Naive thymus-derived CD4-positive, alpha-beta T cell (primary cell): ENCODE measurements at places on chromosomes 1 and 21.
A peak's percentile ranks its signal among the peaks of the same experiment; 100 is the strongest.

DNA sequence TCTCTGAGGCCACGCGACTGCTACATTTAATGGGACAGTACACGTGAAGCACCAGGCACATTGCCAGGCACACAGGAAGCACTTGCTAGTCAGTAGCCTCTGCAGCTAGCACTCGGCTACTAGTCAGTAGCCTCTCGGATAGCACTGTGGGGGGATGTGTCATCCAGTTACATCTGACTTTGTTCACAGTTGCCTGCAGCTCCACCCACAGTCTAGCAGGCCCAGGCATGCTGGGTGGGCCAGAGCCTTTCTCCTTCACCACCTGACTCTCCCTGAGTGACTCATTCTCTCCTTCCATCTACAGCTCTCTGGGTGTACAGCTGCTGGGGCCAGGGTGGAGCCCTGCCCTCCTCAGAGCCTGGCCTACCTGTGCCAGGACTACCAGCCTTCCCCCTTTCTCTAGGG, 51.5 kb downstream of the PTPRF start:
- DNase-seq, result no peak

GRCh38 chr1:58941471-58942289, 157.8 kb upstream of the JUN start:
- peak; percentile 61 for DNase-seq

DNA sequence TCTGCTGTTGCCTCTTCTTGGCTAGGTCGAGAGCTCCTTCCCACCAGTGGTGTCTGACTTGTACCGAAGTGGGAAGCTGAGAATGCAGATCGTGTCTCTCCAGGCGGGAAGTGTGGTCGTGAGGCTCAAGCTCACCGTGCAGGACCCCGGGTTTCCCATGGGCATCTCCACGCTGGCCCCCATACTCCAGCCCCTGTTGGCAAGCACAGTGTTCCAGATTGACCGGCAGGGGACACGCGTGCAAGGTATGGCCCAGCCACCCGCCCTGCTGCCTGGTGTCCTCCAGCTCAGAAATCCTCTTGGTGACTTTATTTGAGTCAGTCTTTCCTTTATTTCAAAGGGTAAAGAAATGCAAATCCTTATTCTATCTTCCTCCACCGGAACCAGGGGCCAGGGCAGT, 32.7 kb downstream of the UMODL1 start:
- no peak for DNase-seq

- no peak for DNase-seq
Measured at GRCh38 chr1:50609508-50609907, 186.3 kb upstream of the DMRTA2 start.

DNA sequence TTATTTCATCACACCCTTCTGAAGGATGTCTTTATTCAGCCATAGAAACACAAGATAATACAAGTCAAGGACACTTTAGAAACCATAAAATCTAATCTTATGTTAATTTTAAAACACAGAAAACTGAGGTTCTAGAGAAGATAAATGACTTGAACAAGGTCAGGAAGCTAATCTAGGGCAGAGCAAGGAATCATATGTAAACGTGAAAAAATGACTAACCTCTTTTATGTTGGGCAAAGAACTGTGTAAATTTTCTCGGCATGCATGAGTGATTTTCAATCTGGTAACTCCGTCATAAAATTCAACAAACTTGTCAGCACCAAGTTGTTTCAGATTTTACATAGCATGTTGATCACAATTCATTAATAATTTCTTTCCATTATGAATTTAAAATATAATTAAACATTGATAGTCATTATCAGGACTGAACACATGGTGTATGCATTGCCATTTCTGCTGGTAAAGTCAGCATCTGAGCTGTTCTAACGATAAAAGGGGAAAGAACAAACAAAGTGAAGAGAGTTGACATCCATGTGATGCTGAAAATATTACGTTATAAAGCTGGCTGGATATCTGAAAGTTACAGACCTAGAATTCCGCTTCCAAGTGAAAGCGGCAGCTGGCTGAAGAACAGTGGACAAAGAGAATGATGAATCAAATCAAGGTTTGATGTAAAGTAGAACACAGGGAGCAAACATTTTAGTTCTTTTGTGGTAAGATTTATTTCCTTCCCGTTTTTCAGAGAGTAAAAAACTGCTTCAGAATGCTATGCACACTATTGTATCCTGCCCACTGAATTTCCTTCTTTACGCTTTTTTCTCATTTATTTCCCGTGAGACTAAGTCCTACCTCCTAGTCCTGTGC, 1037.4 kb upstream of the TMPRSS15 start:
- no peak for DNase-seq

DNA sequence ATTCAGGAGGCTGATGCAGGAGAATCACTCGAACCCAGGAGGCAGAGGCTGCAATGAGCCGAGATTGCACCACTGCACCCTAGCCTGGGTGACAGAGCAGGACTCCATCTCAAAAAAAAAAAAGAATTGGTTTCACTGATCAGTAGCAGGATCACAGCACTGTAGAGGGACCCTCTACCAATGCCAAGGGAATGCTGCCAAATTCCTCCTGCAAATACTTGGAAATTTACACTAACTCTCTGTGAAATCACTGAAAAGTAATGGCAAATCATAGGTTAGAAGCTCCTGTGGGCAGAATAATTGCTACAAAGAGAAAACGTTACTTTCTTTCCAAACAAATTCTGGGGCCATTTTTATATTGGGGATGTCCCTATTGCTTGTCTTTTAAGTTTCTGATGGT, 6.7 kb upstream of the GPR25 start:
- DNase-seq, result no peak

GRCh38 chr1:75275631-75276030, 141.4 kb downstream of the LHX8 start:
- no peak for DNase-seq

- no peak for DNase-seq
Measured at GRCh38 chr21:18244671-18245463, at the start of gene CHODL. TSS of gene CHODL (plus strand) at chr21:18244833. CDS start at chr21:18245224, 391 bp downstream.

DNA sequence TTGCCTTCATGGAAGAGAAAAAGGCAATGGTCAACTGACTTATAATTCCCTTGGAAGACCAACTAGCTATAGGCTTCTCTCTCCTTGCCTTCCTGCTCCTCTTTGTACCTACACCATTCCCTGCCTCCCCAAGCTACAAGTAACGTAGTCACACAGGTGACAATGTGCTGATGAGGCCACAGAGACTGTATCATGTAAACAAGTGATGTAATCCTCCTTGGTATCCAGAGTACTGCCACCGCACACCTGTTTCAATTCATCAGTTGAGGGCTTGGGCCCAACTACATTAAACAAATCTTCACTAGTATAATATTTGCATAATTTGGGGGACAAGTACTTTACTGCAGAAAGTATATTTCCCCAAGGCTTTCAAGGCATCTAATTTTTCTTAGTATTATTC, 76.4 kb upstream of the SCYL3 start:
- DNase-seq, result no peak

DNA sequence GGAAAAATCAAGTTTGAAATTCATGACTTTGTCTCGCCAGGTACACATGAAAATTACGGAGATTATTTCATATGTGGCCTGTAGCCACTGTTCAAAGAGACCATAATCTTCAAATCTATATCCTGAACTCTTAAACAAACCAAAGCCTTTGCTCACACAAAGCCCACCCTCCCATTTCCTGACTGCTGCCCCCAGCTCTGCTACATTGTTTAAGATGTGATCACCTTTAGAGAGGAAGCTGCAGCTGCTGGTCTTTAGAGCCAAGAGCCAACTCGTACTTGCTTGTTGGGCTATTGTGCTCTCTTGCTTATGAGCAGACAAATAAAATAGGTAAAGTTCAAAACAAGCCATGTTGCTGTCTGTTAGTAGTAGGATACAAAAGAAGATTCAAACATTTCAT, 71.9 kb downstream of the DTL start:
- no peak for DNase-seq

GRCh38 chr21:28884481-28884880, 108.2 kb downstream of the LTN1 start:
- no peak for DNase-seq

GRCh38 chr1:33370301-33370700, 49.4 kb upstream of the A3GALT2 start:
- no peak for DNase-seq

DNA sequence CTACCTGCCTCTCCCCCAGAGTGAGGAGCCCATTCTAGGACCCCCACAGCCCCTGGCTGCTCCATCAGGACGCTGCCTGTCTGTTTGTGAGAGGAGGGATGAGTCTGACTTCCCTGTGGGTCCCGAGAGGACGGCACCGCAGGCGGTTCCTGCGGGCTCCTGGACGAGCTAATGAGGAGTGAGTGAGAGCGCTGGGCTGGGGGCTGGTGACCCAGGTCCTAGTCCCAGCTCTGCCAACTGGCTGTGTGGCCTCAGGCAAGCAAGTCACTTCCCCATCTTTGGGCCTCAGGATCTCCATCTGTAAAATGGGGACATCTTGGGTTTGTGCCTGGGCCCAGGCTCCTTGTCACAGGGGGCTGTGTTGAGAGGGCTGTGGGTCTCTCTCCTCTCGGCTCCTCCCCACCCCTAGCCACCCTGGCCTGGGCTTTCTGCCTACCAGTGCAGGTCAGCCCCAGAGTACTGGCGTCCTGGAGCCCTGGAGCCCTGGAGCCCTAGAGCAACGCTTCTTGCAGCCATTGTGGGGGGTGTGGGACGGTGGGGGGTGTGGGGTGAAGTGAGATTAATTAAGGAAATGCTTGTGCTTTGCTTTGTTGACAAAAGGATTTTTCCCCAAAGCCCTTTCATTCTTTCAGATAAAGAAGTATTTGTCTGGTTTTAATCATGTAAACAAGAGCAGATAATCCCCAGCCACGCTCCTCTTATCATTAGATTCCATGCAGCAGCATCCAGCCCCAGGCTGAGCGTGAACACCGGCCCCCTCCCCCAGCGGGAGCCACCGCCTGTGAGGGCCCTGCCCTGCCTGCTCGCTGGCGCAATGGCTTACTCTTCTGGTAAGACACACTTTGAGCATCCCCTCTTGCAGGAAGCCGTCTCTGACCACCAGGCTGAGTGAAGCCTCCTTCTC, 26.8 kb downstream of the SLC1A7 start:
- DNase-seq, result no peak

DNA sequence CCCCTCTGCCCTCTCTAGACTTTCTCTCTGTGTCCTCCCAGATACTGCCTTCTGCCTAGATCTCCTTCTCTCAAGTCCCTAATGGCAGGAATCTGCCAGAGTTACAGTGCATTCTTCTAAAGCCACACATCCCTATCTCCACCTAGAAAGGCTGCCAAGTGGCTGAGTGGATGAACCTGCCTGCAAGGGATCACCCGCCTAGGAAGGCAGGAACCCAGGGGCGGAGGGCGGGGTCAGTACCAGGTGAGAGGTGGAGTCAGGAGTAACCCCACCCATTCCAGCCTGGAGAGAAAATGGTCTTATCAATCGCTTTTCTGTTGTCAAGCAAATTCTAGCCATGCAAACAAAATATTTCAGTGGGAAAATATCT, 60.8 kb downstream of the BCAR3 start:
- no peak for DNase-seq

DNA sequence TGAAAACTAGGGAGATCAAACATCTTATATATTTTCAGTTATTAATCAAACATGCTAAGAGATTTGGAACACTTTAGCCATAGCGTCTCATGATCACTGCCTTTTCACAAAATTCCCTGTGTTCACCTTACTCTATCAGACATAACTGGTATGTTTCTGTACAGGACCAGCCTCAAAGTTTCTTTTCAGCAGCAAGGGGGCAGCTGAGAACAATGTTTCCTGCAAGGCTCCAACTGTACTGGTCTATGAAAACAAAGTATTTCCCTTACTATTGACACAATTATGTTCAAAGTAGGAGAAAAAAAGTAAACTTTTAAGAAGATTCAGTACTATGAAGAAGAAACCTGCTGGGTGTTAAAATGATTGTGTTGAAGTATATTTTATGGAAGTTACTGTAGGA, 98.5 kb downstream of the ATF6 start:
- DNase-seq, result peak; percentile 11

DNA sequence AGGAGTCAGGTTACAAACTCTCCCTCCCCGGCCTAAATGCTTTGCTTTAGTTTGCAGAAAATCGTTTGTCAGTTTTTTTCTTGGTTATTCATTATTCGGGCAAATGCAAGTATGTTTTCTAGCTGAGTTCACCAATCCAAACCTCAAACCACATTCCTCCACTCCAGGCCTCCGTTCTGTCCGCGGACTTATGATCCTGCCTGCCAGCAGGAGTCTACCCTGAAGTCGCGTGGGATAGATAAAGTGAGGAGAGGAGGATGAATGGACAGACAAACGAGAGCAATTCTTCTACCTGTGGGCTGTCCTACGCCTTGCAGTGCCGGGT, 1.3 kb downstream of the ADAMTS1 start:
- DNase-seq, result no peak

- DNase-seq, result peak; percentile 56
Measured at GRCh38 chr1:204398197-204399125, 13.2 kb downstream of the PPP1R15B start.

DNA sequence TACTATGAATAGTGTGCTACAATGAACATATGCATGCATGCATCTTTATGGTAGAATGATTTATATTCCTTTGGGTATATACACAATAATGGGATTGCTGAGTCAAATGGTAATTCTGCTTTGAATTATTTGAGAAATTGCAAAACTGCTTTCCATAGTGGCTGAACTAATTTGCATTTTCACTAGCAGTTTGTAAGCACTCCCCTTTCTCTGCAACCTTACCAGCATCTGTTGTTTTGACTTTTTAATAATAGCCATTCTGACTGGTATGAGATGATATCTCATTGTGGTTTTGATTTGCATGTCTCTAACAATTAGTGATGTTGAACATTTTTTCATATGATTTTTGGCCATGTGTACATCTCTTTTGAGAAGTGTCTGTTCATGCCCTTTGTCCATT, 24.0 kb upstream of the DIRAS3 start:
- no peak for DNase-seq

DNA sequence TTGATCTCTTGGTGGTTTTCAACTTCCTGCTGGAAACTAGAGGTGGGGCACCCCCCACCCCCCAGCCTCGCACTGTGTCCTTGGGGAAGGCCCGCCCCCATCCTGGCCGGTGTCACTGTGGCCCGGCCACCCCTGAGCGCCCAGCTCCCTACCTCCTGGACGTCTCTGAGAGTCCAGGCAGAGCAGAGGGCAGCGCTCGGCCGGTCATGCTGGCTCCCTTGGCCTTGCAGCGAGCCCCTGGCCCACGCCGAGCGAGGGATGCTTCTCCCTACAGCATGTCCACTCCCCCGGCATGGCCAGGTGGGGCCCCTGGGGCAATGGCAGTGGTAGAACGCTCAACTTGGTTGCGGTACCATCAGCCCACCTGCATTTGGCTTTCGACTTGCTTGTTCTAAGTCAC, 28.7 kb upstream of the TRAPPC10 start:
- no peak for DNase-seq

DNA sequence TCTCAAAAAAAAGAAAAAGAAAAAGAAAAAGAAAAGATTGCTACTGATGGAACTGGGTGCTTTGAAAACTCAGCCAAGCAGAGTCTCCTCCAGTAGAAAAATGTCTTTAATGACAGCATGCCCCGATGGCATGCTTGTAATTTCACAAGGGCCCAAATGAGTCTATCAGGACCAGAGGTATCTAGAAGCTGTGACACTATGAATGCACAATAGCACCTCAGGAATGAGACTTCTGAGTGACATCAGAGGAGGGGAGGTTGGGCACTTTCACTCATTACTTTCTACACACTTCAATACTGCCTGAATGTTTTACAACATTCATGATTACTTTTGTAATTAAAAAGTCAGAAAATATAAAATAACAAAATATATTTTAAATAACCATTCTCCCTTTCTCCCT, 15.1 kb upstream of the CD58 start:
- DNase-seq, result no peak
